ENCODE measurements at places on chromosomes 5 and 9. TPM values are rescaled to one million over a fixed set of nuclear protein-coding genes. Genes with fewer than 3 reads are reported as not detected.

Gene IFNE
- total RNA-seq, result 1.4 TPM

Gene CDKN2B
- total RNA-seq, result 2.3 TPM

Gene DNLZ
- total RNA-seq, result 27.5 TPM

GRCh38 chr9:132260846-132261245 lies 93.9 kb downstream of the SETX start:
- DNase-seq, result peak; percentile 55
- no peaks in the 10 kb centered on the region for H3K27me3 ChIP-seq
- H3K36me3 ChIP-seq, result peaks cover 4% of the 10 kb centered on the region
- peak overlapping the region; percentile 40 for H3K27ac ChIP-seq

DNA sequence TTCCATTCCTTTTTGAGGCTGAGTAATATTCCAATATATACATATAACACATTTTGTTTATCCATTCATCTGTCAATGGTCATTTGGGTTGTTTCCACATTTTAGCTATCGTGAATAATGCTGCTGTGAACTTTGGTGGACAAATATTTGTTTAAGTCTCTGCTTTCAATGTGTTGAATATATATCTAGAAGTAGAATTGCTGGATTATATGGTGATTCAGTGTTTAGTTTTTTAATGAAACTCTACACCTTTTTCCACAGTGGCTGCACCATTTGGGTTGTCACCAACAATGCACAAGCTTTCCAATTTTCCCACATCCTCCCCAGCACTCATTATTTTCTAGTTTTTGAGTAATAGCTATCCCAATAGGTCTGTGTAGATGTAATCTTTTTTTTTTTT lies 69.5 kb downstream of the ACTBL2 start:
- H3K4me1 ChIP-seq, result no peaks in the 10 kb centered on the region
- H3K27ac ChIP-seq, result no peak overlapping the region
- no peaks in the 10 kb centered on the region for H3K27me3 ChIP-seq
- H3K4me3 ChIP-seq, result no peak overlapping the region

Data from endothelial cell of umbilical vein (primary cell).